HuH-7.5 (cell line): ENCODE measurements at places on chromosomes 7 and 10.

DNA sequence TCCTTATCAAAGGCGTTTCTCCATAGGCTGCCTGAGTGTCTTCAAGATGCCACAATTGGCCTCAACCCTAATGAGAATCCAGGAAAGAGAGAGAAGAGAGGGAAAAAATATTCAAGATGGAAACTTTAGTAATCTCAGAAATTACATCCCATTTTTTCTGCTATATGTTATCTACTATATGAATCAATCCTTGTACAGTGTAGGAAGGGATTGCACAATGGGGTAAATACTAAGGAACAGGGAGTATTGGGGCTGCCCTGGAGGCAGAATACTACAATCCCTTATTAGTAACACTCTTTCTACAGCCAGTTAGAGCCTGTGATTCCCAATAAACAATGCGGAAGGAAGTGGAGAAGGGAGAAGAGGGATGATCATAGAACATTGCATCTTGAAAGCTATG, 27.9 kb downstream of the TFPI2 start:
- no peak for DNase-seq

- DNase-seq: no peak
Measured at GRCh38 chr7:44733708-44734481, 14.8 kb upstream of the ZMIZ2 start.

- no peak for DNase-seq
Measured at GRCh38 chr7:129804890-129805719, 147.7 kb downstream of the UBE2H start.

GRCh38 chr7:17367502-17367901, 69.0 kb downstream of the AHR start:
- DNase-seq: no peak

DNA sequence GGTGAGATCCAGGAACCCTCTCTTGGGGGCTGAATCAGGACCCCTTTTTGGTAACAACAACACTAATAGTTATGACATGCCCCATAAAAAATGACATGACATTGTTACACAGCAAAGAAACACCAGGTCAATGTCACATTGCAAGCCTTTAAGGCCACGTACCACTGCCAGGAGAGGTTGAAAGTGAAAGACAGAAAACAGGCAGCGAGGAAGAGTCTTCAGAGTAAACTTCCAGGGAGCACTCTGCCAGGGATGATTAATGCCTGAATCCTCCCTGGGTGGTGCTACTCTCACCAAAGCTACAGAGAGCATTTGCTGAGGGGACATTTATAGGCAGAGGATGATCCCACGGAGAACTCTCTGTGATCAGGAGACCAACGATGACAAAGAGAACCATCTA, 551.6 kb downstream of the CALN1 start:
- no peak for DNase-seq

DNA sequence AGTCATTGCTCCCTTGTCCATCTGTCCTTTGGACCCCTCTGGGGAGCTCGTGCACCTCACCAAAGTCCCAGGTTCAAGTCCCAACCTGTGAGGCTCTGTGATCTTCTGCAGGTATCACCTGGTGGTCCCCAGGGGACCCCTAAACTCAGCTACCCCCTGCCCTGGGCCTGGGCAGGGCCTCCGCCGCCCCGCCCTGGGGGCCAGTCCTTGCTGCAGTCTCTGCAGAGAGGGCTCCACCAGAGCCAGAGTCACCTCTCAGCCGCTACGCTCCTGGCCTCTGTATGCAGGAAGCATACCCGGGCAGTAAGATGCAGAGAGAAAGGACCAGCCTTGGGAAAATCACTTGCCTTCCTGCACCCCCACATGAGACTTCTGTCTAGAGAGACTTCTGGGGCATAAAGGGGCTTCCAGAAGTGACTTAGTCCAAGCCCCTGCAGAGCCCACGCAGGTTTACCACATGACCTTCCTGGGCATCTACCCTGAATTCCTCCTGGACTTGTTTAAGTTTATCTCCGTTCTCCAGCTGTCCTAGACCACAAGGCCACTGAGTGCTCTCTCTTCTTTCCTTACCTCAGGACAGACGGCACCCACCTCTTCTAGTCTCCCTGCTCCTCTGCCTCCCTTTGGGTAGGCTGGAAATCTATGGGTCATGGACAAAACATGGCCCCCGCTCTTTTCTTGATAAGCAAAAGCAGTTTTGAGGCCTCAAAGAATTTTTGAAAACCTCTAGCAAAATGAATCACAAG, 21.2 kb downstream of the CALML5 start:
- no peak for DNase-seq

- DNase-seq: no peak
Measured at GRCh38 chr7:136953386-136953785, 84.9 kb downstream of the CHRM2 start.
